Vagina (tissue), 2 donors: ENCODE measurements at places on chromosomes 5 and 9.
A peak's percentile ranks its signal among the peaks of the same experiment; 100 is the strongest.

GRCh38 chr9:137278721-137279711, 1.5 kb downstream of the TOR4A start:
- peaks cover 46% of the 10 kb centered on the region for H3K4me1 ChIP-seq
- H3K4me3 ChIP-seq = peak overlapping the region; percentile 46
- DNase-seq = peak; percentile 77
- no peaks in the 10 kb centered on the region for H3K27me3 ChIP-seq
- H3K27ac ChIP-seq = peak overlapping the region; percentile 78

DNA sequence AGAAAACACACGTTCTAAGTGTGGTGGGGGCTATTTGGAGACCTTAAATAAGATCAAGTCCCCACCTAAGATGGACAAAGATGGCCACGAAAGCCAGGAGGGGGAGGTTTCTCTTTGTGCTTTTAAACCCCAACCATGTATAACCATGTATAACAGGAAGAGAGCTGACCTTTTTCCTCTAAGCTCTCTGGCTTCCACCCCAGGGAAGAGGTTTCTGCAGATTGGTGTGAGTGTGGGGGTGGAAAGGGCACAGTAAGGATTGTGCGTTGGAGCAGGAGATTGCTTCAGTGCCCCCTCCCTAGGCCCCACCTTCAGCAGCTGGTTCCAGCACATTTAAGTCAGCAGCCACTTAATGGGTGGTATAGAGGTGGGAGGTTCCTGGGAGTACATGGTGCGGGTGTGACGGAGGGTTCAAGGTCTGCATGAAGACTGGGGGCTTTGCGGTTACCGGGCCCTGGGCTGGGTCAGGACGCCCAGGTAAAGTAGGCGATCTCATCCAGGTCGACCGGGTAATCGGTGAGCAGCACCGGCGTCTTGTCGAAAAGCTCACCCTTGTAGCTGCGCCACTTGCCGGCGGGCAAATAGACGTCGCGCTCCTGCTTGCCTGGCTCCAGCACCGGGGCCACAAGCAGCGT, 6.2 kb downstream of the MYORG start:
- no peaks in the 10 kb centered on the region for H3K36me3 ChIP-seq
- DNase-seq = no peak
- no peak overlapping the region for H3K27ac ChIP-seq
- no peak overlapping the region for H3K4me3 ChIP-seq
- H3K27me3 ChIP-seq = no peaks in the 10 kb centered on the region
- H3K4me1 ChIP-seq = peaks cover 3% of the 10 kb centered on the region

DNA sequence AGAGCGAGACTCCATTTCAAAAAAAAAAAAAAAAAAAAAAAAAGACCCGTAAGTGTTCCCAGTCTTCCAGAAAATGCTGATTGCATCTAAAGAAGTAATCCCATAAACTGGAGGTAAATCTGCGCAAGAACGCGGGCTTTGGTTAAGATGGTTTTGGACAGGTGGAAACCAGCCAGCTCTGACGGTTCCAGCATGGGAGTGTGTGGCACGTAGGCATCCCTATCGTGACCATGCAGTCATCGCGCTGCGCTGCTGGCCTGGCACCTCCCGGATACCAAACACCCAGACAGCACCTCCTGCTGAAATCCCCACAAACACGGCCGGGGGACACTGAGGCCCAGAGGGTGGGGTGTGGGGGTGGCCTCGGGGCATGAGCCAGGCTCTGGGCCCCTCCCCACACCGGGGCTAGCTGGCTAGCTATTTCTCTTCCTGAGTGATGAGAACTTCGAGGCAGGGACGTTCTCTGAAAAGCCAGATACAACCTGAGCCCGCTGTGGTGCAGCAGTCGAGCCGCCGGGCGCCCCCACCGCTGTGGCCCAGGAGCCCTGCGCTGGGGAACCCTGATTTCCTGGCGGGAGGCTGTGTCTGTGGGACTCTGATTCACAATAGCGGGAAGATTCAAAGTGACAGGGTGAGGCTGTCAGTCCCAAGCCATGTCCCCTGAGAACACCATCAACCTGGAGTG, 32.2 kb upstream of the NOTCH1 start:
- no peak overlapping the region for H3K4me3 ChIP-seq
- H3K27me3 ChIP-seq = no peaks in the 10 kb centered on the region
- no peak for DNase-seq
- no peak overlapping the region for H3K27ac ChIP-seq
- no peaks in the 10 kb centered on the region for H3K36me3 ChIP-seq

DNA sequence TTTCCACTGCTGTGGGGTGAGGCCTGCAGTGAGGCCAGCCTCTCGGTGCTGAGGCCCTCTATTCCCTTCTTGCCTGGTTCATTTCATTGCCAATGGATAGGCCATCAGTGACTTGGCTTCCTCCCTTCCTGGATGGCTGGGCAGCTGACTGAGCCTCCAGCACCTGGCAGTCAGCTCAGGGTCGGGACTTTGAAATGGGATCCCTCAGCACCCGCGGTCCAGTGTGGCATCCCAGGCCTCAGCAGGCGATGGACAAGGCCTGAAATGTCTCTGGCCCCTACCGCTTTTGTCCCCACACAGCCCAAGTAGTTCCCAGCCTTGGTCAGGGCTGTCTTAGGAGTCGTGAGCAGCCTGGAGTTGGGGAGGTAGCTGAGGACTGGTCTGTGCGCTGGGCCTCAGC, 17.2 kb downstream of the NDST1 start:
- no peak overlapping the region for H3K27ac ChIP-seq
- H3K4me1 ChIP-seq = peaks cover 57% of the 10 kb centered on the region
- DNase-seq = no peak
- H3K4me3 ChIP-seq = no peak overlapping the region

DNA sequence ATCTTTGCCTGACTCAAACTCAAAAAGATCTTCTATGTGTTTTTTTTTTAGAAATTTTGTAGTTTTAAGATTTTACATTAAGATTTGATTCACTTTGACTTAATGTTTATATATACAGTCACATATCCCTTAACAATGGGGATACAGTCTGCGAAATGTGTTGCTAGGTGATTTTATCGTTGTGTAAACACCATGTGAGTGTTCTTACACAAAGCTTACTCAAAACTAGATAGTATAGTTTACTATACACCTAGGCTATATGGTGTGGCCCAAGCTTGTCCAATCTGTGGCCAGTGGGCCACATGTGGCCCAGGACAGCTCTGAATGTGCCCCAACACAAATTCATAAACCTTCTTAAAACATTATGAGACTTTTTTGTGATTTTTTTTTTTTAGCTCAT, 131.9 kb downstream of the CWC27 start:
- H3K27me3 ChIP-seq = no peaks in the 10 kb centered on the region
- no peak overlapping the region for H3K4me3 ChIP-seq
- H3K4me1 ChIP-seq = no peaks in the 10 kb centered on the region

GRCh38 chr5:126753227-126753626, 23.7 kb upstream of the LMNB1 start:
- no peaks in the 10 kb centered on the region for H3K27me3 ChIP-seq
- no peak for DNase-seq
- H3K27ac ChIP-seq = no peak overlapping the region
- H3K4me1 ChIP-seq = no peaks in the 10 kb centered on the region
- H3K4me3 ChIP-seq = no peak overlapping the region
- H3K36me3 ChIP-seq = no peaks in the 10 kb centered on the region

DNA sequence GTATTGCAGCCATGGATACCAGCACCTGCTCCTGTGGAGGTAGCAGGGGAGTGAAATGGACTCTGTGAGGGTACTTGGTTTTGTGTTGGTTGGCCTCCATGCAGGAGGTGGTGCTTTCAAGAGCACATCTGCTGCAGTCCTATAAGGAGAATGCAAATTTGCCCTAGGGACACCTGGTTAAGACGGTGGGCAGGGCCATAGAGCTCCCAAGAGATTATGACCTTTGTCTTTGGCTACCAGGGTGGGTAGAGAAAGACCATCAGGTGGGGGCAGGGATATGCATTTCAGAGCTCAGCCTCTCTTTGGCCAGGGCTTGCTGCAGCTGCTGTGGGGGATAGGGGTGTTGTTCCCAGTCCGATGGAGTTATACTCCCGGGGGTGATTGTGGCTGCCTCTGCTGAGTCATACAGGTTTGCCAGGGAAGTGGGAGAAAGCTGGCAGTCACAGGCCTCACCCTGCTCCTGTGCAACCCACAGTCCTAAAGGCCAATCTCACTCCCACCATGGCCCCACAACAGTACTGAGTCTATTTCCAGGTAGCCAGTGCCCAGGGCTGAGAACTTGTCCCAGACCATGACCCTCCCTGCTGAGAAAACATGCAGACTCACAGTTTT, 14.0 kb upstream of the PDLIM4 start:
- no peaks in the 10 kb centered on the region for H3K27me3 ChIP-seq
- no peaks in the 10 kb centered on the region for H3K4me1 ChIP-seq
- H3K4me3 ChIP-seq = no peak overlapping the region
- H3K36me3 ChIP-seq = no peaks in the 10 kb centered on the region

GRCh38 chr5:104755806-104756205, 1193.2 kb upstream of the NUDT12 start:
- H3K27me3 ChIP-seq = no peaks in the 10 kb centered on the region
- H3K36me3 ChIP-seq = no peaks in the 10 kb centered on the region
- no peak for DNase-seq
- no peak overlapping the region for H3K27ac ChIP-seq

DNA sequence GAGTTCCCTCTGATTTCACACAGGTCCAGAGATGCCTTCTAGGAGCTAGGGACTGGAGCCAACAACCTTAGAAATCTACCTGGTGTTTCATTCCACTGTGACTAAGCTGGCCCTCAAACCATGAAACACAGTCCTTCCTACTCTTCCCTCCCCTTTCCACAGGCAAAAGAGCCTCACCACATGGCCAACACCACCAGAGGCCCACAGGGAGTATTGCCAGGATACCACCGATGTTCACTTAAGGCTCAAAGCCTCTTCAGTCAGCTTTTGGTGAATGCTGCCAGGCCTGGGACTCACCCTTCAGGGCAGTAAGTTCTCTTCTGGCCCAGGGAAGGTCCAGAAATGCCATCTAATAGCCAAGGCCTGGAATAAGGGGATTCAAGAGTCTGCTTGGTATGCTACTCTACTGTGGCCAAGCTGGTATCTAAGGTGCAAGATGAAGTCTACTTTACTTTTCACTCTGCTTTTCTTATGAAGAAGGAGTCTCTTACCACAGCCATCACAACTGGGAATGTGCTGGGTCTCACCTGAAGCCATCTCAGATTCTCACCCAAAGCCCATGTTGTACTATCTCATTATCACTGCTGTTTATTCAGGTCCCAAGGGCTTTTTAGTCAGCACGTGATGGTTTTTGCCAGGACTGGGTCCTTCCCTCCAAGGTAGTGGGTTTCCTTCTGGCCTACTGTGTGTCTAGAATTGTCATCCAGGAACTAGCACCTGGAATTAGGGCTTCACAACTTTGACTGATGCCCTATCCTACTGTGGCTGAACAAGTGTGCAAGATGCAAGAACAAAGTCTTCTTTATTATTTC, 1018.4 kb downstream of the TAF11L14 start:
- no peaks in the 10 kb centered on the region for H3K27me3 ChIP-seq
- H3K4me1 ChIP-seq = no peaks in the 10 kb centered on the region
- H3K27ac ChIP-seq = no peak overlapping the region
- H3K4me3 ChIP-seq = no peak overlapping the region
- H3K36me3 ChIP-seq = no peaks in the 10 kb centered on the region
- DNase-seq = no peak

DNA sequence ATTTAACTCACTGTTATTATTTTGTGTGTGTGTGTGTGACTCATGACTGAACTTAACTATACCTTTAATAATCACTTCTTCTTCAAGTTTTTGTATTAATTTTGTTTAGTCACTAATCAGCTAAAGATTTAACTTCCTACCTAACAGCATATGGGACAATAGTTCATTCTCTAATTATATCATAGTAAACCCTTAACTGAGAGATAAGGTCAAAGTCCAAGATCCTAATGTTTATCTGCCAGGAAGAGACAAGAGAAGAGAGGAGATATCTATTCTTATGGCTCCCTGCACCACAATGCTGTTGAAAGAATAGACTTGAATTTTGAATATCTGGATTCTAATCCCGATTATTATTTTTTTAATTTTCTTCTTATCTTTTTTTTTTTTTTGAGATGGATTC, 28.1 kb downstream of the FREM1 start:
- H3K27me3 ChIP-seq = no peaks in the 10 kb centered on the region
- H3K27ac ChIP-seq = no peak overlapping the region
- DNase-seq = no peak
- no peaks in the 10 kb centered on the region for H3K36me3 ChIP-seq

DNA sequence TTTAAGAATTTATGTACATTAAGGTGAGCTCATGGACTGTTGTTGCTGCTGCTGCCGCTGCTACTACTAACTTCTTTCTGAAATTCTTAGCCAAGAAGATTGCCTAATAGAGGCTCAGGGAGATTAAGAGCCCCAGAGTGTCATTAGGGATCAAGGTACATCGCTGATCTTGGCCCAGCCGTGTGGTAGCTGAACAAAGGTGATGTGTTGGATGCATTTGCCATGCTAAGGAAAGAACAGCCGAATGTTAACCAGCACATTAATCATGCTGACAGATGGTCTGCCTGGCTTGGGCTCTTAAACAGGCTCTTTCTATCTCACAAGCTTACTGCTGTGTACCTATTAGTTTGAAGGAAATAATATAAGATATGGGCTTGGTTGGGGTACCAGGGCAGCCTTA, 137.1 kb downstream of the KCTD16 start:
- H3K27me3 ChIP-seq = no peaks in the 10 kb centered on the region
- no peaks in the 10 kb centered on the region for H3K36me3 ChIP-seq
- DNase-seq = no peak
- H3K4me3 ChIP-seq = no peak overlapping the region

DNA sequence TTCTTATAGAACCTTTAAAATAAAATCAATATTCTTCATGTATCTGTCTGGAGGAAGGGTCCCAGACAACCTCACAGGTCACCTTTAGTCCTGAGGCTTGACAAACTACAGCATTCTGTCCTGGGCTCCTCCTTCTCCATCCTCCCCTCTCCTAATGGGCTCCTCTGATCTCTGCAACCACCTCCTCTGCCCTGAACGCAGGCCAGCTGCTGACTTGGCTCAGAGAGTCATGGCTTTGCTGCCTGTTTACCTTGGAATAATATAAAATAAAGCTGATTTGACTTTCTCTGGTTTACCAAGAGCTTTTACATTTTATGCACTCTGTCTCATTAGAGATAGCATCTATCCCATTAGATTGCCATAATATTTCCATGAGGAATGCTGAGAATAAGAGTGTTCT, 159.4 kb downstream of the SEMA6A start:
- H3K4me3 ChIP-seq = no peak overlapping the region
- H3K4me1 ChIP-seq = peaks cover 5% of the 10 kb centered on the region
- no peak overlapping the region for H3K27ac ChIP-seq

DNA sequence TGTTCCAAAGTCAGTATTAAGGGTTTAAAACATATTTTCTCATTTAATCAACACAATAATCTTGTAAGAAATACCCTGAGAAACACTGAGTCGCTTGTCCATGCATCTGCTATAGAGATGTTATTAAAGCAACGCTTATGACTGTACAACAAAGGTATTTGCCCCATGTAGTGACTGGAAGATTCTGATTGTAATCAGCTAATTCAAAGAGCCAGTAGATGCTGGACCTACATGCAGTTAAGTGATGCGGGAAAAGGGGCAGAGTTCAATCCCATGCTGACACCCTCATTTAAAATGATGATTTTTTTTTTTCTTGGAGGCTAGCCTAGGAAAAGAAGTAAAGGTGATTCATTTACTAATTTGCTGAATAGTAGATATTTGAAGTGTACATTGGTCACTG, 149.3 kb upstream of the MTAP start:
- H3K36me3 ChIP-seq = no peaks in the 10 kb centered on the region
- H3K27ac ChIP-seq = no peak overlapping the region
- no peaks in the 10 kb centered on the region for H3K27me3 ChIP-seq

- H3K27me3 ChIP-seq = no peaks in the 10 kb centered on the region
- no peaks in the 10 kb centered on the region for H3K36me3 ChIP-seq
- H3K4me1 ChIP-seq = peaks cover 24% of the 10 kb centered on the region
Measured at GRCh38 chr5:170633235-170634081, 129.6 kb downstream of the KCNIP1 start.
